ENCODE measurements at places on chromosomes 12 and 14.

DNA sequence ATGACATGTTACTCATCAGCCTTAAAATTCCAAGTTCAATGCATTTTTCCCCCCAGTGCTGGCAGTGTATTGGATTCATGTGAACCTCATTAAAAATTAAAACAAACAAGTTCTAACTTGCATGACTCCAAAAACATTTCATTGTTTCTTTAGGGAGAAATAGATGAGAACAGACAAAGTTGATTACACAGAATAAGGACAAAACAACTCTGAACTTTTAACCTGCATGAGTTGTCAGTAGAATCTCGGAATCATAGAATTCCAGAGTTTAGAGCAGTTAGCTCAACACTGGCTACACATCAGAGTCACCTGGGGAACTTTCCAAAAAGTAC is 127.5 kb downstream of the TMX1 start:
- H3K27me3 ChIP-seq = no peaks in the 10 kb centered on the region
- H3K4me3 ChIP-seq = no peak overlapping the region
- DNase-seq = no peak
- no peak overlapping the region for H3K27ac ChIP-seq
- no peaks in the 10 kb centered on the region for H3K4me1 ChIP-seq
- no peaks in the 10 kb centered on the region for H3K36me3 ChIP-seq

DNA sequence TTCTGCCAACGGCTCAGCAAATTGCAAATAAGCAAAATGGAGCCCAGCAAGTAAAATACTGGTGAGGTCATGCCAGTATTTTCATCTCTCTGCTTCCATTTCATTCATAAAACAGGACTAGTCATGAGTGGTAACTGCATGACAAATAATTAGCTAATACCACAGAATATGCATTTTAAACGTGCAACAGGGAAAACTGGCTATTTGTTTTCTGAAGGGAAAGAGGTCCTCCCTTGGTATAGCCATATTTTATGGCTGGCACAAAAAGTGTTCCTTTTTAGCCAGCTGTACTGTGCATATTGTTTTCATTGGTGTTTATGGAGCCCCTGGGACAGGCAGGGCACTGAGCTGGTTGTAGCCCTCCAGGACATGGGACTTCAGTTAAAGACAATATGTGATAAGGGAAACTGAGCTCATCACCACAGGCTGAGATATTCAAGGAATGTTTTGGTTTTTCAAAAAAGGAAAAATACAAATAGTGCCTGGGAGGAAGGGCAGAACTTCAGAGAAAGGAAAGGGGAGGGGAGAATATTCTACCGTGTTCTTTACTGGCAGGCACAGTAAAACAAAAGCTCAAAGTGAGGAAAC is 26.1 kb upstream of the FOXN3 start:
- DNase-seq = no peak
- H3K4me3 ChIP-seq = no peak overlapping the region
- no peaks in the 10 kb centered on the region for H3K27me3 ChIP-seq
- no peaks in the 10 kb centered on the region for H3K4me1 ChIP-seq
- H3K36me3 ChIP-seq = no peaks in the 10 kb centered on the region

- H3K27ac ChIP-seq = no peak overlapping the region
- H3K36me3 ChIP-seq = no peaks in the 10 kb centered on the region
- H3K27me3 ChIP-seq = no peaks in the 10 kb centered on the region
- H3K4me3 ChIP-seq = no peak overlapping the region
- no peak for DNase-seq
Measured at GRCh38 chr14:90248594-90248993, 7.8 kb upstream of the PSMC1 start.

DNA sequence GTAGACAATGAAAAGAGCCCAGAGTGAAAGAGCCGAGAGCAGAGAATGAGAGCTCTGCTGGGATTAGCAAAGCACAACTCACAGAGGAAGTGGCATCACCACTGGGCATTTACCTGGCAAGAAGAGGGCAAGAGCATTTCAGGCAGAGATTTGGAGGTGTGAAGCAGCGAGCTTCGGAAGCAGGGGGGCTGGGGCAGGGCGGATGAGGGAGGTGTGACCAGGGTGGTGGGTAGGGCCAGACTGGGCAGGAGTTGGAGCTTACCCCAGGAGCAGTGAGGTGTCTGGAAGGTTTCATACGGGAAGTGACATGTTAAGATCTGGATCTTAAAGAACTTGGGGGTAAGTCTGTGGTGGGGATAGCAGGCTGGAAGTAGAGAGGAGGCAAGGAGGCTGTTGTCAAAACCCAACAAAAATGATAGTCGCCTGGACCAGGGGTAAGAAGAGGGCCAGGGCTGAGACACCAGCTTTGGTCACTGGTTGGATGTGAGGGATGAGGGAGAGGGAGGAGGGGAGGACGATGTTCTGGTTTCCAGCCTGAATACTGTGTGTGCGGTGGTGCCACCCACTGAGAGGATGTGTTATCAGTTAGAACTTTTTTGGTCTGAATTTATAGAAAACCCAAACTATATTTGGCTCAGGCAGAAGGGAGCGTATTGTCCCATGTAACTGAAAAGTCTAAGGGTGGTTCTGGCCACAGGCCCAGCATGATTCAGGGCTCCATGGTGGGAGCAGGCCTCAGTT is 5.2 kb downstream of the SMIM41 start:
- no peak overlapping the region for H3K27ac ChIP-seq
- no peak overlapping the region for H3K4me3 ChIP-seq
- peak; percentile 31 for DNase-seq
- H3K27me3 ChIP-seq = no peaks in the 10 kb centered on the region

DNA sequence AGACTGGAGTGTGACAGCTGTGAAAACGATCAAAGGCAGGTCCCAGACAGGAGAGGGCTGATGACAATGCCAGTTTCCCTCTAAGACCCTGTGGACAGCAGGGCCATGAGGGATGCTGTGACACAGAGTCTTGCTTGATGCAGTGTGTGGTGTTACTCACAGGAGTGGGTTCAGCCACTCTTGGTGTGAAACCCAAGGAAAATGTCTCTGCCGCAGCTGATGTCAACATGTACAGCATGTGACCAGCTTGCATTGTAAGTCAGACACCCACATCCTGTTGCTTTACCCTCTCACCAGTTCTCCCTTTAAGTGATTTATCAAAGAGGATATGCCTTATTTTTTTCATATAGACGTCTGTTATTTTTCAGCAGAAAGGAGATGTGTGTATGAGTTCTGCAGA is 268.6 kb downstream of the BTG1 start:
- no peak for DNase-seq
- H3K36me3 ChIP-seq = no peaks in the 10 kb centered on the region
- no peak overlapping the region for H3K27ac ChIP-seq
- H3K4me1 ChIP-seq = no peaks in the 10 kb centered on the region
- H3K4me3 ChIP-seq = no peak overlapping the region
- H3K27me3 ChIP-seq = no peaks in the 10 kb centered on the region

GRCh38 chr12:110371408-110372055 is 32.0 kb downstream of the ANAPC7 start:
- H3K4me1 ChIP-seq = no peaks in the 10 kb centered on the region
- H3K27me3 ChIP-seq = no peaks in the 10 kb centered on the region
- no peak overlapping the region for H3K27ac ChIP-seq
- DNase-seq = no peak
- peaks cover 4% of the 10 kb centered on the region for H3K36me3 ChIP-seq
- no peak overlapping the region for H3K4me3 ChIP-seq

DNA sequence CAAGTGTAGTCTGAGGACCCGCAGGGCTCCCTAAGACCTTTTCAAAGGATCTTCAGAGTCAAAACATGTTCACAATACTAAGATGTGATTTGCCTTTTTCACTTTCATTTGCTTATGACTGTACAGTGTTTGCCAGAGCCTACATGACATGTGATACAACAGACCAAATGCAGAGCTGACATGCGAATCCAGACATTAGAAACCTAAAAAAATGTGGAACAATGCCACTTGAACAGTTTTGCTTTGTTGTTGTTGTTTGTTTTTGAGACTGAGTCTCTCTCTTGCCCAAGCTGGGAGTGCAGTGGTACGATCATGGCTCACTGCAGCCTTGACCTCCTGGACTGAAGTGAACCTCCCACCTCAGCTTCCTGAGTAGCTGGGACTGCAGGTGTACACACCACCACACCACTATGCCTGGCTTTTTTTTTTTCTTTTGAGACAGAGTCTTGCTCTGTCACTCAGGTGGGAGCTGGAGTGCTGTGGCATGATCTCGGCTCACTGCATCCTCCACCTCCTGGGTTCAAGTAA is 5.3 kb upstream of the RAB35 start:
- DNase-seq = no peak
- H3K4me3 ChIP-seq = no peak overlapping the region
- no peaks in the 10 kb centered on the region for H3K27me3 ChIP-seq
- peaks cover 4% of the 10 kb centered on the region for H3K36me3 ChIP-seq
- no peaks in the 10 kb centered on the region for H3K4me1 ChIP-seq
- H3K27ac ChIP-seq = no peak overlapping the region

- no peak for DNase-seq
- no peaks in the 10 kb centered on the region for H3K4me1 ChIP-seq
- no peaks in the 10 kb centered on the region for H3K27me3 ChIP-seq
- no peak overlapping the region for H3K4me3 ChIP-seq
Measured at GRCh38 chr14:54253195-54253947, 143.4 kb upstream of the CDKN3 start.

- DNase-seq = no peak
- H3K36me3 ChIP-seq = no peaks in the 10 kb centered on the region
- H3K4me3 ChIP-seq = no peak overlapping the region
- H3K27ac ChIP-seq = no peak overlapping the region
Measured at GRCh38 chr12:58253663-58254062, 312.3 kb downstream of the ATP23 start.

DNA sequence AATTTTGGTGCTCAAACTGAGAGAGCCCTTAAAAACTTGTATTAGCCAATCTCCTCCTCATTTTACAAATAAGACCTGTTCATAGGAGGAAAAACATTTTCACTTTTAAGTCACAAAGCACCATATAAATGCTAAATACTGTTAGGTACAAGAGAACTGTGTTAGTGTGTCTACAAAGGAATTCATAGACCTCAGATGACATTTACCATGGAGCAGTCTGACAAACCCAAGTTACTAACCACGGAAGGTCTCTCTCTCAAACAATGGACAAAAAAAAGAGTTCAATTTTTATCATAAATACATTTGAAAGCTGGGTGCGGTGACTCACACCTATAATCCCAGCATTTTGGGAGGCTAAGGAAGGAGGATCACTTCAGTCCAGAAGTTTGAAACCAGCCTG is 10.0 kb downstream of the SBNO1 start:
- no peak for DNase-seq
- H3K27ac ChIP-seq = no peak overlapping the region
- no peak overlapping the region for H3K4me3 ChIP-seq
- no peaks in the 10 kb centered on the region for H3K27me3 ChIP-seq

GRCh38 chr12:10940389-10940788 is 1.3 kb upstream of the TAS2R14 start:
- no peaks in the 10 kb centered on the region for H3K27me3 ChIP-seq
- H3K36me3 ChIP-seq = no peaks in the 10 kb centered on the region
- H3K4me1 ChIP-seq = no peaks in the 10 kb centered on the region
- no peak overlapping the region for H3K4me3 ChIP-seq
- DNase-seq = no peak

- H3K4me3 ChIP-seq = no peak overlapping the region
- H3K36me3 ChIP-seq = no peaks in the 10 kb centered on the region
- no peaks in the 10 kb centered on the region for H3K27me3 ChIP-seq
- H3K27ac ChIP-seq = no peak overlapping the region
Measured at GRCh38 chr12:102374190-102374589, 106.2 kb downstream of the IGF1 start.

- DNase-seq = peak; percentile 90
- H3K4me3 ChIP-seq = no peak overlapping the region
- H3K27me3 ChIP-seq = no peaks in the 10 kb centered on the region
- no peaks in the 10 kb centered on the region for H3K4me1 ChIP-seq
- H3K36me3 ChIP-seq = no peaks in the 10 kb centered on the region
Measured at GRCh38 chr12:54579696-54580333, 8.6 kb downstream of the PPP1R1A start.

- no peak for DNase-seq
- H3K4me1 ChIP-seq = no peaks in the 10 kb centered on the region
- H3K27ac ChIP-seq = no peak overlapping the region
- H3K27me3 ChIP-seq = no peaks in the 10 kb centered on the region
- H3K36me3 ChIP-seq = no peaks in the 10 kb centered on the region
Measured at GRCh38 chr12:2507814-2508213, 287.0 kb upstream of the FKBP4 start.

DNA sequence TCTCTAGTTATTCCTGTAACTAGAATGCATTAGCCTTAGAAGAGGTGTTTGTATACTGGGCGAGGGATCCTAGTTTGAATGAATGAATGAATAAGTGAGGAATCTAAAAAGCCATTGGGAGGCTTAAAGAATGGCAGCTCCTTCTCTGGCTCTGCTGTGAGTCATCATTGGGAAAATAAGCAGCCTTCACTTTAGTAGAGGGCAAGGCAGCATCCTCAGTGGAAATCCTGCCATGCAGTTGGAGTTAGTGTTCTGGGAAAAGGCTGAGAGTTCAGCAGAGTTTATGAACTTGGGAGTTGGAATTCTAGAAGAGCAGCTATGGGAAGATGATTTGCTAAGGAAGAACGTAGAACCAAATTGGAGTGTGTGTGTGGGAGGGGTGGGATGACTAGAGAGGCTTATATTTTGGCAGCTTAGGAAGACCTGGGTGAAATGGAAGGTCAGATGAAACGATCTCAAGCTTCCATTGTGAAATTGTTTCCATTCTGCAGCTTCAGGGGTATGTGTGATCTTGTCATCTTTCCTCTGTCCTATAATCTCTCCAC is 120.8 kb downstream of the PTCSC3 start:
- no peak overlapping the region for H3K27ac ChIP-seq
- H3K36me3 ChIP-seq = no peaks in the 10 kb centered on the region

DNA sequence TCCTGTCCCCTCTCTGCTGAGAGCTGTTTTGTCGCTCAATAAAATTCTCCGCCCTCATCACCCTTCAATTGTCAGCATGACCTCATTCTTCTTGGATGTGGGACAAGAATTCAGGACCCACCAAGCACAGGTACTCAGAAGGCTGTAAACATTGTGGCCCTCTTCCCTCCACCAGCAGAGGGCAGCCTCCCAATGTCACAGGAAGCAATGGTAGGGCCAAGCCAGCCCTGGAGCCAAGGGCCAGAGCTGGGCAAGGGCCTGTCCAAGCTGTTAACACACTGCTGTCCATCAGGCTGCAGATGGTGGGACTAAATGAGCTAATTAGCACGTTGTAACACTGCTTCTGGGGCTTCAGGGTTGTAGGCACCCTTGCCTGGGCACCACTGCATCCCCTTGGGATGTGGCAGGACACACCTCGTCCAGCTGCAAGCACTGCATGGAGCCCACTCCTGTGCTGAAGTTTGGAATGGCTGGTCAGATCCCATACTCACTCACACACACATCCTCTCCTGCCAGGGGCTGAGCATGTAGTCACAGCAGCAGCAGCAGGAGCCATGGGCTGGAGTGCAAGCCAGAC is 62.7 kb upstream of the HECTD1 start:
- no peaks in the 10 kb centered on the region for H3K27me3 ChIP-seq
- peaks cover 6% of the 10 kb centered on the region for H3K4me1 ChIP-seq
- H3K36me3 ChIP-seq = no peaks in the 10 kb centered on the region
- H3K27ac ChIP-seq = no peak overlapping the region
- DNase-seq = no peak

DNA sequence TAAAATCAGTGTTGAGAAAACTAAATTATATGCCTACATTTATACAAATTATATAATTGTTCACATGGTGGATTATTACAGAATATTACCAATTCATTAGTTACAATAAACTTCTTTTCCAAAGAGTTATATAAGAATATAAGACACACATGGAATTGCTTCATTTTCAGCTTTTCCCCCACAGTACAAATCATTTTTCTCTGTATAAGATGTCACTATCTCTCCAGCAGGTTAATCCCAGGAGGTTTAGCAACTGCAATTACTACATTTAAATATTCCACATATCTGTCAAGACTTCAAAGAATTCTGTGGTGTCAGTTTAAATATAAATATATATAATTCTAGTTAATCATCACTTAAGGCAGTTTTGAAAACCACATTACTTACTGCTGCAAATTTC is 59.6 kb upstream of the G2E3 start:
- H3K27ac ChIP-seq = no peak overlapping the region
- no peak overlapping the region for H3K4me3 ChIP-seq
- H3K27me3 ChIP-seq = no peaks in the 10 kb centered on the region
- H3K4me1 ChIP-seq = no peaks in the 10 kb centered on the region

Measured in pancreas (tissue), 10 donors.